CD4-positive, alpha-beta T cell treated with Interferon alpha-2 for 1 hour (primary cell): ENCODE measurements at places on chromosomes 12 and 14.

GRCh38 chr14:75439989-75440388 lies 12.2 kb downstream of the JDP2 start:
- no peak for DNase-seq

DNA sequence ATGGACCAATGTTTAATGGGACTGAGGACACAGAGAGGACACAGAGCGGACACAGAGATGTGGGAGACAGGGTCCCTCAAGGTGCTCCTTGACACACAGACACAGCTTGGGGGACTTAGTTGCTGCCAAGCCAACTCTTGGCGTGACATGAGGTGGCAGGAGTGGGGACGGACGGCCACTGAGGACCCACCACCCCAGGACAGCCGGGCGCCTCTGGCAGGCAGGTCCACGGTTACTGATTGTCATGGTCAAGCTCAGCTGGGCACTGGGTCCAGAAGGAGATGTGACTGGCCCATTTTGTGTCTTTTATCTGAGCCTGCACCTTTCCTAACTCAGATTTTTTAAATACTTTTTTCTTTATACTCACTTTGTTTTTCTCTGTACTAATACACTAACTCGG lies 15.7 kb upstream of the PWP1 start:
- no peak for DNase-seq

DNA sequence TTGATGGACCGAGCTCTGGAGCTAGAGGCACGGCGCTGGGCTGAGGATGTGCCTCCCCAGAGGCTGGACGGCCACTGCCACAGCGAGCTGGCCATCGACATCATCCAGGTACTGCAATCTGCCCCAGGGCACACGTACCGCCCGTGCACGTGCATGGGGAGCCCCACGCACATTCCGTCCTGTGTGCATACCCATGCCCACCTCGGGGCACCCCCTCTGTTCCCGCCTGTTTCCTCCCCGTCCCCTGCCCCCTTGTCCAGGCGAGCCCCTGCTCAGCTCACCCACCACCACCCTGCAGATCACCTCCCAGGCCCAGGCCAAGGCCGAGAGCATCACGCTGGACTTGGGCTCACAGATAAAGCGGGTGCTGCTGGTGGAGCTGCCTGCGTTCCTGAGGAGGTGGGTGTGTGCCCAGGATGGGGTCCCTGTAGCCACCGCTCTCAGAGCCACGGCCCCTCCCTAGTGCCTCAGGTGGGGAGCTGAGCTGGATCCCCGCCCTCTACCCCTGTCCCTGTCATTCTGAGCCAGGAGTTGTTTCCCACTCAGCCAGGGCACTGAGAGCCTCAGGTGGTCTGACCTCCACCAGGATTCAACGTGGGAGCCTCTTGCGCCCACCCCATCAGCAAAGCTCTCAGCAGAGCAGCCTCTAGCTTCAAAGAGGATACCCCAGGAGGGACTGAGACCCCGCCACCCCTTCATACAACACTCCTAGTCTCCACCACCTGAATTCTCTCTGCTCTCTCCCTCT lies 6.9 kb downstream of the TNFAIP2 start:
- no peak for DNase-seq

GRCh38 chr12:3795492-3796133 lies 42.7 kb upstream of the CRACR2A start:
- DNase-seq: no peak

GRCh38 chr12:94594443-94594825 lies 55.9 kb downstream of the TMCC3 start:
- DNase-seq: no peak

GRCh38 chr12:114998750-114999128 lies 314.8 kb upstream of the TBX3 start:
- DNase-seq: no peak

DNA sequence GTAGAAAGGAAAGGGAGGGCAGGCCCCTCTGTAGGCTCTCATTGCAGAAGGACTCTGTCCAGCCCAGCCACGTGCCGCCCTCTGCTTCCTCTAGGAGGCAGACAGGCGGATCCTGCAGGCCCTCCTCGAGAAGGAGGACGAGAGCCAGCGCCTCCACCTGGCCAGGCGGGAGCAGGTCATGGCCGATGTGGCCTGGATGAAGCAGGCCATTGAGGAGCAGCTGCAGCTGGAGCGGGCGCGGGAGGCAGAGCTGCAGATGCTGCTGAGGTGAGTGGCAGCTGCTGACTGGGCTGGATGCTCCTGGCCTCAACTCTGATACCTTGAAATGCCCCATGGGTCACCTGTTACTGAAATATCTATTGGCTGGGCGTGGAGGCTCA lies 10.9 kb downstream of the TCHP start:
- DNase-seq: no peak

GRCh38 chr12:15122344-15122743 lies 98.9 kb downstream of the RERG start:
- no peak for DNase-seq

GRCh38 chr14:31060253-31060875 lies 34.2 kb upstream of the STRN3 start:
- DNase-seq: no peak

- DNase-seq: no peak
Observed at GRCh38 chr12:74988156-74988555, 221.5 kb downstream of the KCNC2 start.

DNA sequence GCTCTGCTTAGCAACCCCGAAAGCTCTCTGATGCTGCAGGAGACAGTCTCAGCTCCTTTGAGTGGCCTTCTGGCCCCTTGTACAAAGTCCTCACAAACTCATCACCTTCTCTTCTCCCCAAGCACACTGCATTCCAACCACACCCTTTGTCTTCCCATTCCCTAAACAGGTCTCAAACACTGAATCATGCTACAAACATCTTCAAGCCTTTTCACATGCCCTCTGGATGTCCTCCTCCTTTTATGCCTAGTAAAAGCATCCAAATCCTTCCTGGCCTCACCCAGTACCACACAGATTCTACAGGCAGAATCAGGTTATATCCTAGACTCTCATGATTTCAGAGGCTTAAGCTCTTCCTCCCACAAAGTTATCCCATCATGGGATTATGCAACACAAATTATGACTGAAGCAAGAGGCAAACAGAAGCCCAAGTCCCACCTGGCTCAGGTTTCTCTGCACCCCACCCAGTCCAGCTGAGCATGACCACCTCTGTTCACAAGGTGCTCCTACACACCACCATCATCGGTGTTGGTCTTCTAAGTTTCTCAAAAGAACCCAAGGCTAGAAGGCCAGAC lies 61.4 kb upstream of the PCED1B start:
- DNase-seq: no peak

GRCh38 chr12:132937476-132937875 lies 18.6 kb downstream of the ZNF605 start:
- no peak for DNase-seq

GRCh38 chr12:41536813-41537490 lies 348.8 kb downstream of the PDZRN4 start:
- DNase-seq: no peak

DNA sequence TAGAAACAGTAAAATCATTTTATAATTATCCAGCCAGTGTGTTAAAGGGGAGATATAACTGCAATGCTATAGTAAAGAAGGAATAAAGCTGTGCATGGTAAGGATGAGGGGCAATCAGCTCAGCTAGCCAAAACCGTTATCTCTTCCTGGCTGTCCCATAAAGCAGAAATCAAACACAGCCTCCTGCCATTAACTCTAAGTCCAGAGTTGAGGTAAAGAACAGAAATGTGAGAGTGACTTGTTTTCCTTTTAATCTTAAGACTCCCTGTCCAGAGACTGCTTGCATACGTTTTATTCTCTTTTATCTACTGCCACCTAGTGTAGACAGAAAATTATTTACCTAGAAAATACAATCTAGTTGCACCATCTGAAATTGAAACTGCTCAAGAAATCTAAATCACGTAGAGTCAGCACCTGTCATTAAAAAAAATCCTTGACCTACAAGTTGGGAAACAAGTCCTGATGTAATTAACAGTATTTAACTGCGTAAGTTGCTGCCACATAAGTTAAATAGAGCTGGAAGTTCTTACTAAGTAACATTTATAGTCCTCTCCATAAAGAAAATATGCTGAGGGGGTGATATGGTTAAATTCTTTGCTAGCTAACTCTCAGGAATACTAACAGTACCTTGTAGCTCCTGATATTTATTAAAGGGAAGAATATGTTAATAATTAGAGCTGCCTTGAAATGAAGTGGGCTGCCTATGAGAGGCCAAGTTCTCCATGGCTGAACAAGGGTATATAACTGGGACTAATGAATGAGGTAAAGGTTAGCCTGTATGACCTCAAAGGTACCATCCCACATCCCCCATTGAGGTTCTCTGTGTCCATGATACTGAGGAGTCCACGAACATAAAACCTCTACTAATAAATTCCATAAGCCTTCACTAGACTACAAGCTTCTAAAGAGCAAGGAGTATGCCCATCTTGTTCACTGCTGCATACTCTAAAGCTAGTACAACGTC lies 62.7 kb downstream of the GALNT4 start:
- peak; percentile 74 for DNase-seq

DNA sequence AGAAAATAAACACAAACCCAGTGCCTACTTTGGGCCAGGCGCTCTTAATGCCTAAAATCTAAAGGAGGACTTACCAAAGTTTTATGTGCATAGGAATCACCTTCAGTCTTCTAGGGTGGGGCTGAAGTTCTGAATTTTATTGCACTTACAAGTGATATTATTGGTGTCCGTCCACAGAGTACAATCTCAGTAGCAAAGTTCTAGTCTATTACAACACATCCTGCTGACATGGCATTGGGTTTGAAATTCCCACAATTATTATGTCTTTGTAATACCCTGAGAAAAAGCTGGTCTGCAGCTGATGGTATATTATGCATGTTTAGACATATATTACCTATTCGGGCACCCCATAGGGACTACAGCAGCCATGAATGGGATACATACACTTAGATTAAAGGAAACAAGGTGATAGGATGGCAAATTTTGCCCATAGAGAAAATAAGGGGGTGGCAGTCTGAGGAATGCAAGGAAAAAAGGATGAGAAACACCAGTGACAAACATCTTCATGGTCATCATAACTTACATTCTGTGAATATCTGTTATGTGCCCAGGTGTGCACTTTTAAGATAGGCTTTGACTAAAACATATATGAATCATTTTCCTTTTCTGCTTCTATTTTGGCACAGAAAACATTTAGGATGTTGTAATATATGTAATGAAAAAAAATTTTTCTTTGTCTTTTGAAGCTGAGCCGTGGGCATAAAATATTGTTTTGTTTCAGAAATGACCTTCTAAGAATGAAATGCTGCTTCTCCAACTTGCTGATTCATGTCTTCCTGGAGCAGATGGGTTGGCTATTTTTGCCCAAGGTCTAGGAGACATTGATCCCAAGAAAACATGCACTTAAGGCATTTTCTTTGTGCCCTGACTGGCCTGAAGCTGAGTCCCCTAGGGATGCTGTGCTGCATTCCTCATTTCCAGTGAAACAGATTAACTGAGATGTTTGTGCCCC lies 27.2 kb upstream of the ALG10 start:
- no peak for DNase-seq

DNA sequence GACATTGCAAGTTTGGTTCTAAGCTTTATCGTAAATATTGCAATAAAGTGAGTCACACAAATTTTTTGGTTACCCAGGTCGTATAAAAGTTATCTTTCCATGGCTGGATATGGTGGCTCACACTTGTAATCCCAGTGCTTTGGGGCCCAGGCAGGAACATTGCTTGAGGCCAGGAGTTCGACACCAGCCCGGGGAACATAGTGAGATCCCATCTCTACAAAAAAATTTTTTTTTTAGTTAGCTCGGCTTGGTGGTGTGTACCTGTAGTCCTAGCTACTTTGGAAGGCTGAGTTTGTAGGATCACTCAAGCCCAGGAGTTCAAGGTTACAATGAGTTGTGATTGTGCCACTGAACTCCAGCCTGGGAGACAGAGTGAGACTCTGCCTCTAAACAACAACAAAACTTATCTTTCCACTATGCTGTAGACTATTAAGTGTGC lies 24.4 kb downstream of the PRORP start:
- DNase-seq: no peak

DNA sequence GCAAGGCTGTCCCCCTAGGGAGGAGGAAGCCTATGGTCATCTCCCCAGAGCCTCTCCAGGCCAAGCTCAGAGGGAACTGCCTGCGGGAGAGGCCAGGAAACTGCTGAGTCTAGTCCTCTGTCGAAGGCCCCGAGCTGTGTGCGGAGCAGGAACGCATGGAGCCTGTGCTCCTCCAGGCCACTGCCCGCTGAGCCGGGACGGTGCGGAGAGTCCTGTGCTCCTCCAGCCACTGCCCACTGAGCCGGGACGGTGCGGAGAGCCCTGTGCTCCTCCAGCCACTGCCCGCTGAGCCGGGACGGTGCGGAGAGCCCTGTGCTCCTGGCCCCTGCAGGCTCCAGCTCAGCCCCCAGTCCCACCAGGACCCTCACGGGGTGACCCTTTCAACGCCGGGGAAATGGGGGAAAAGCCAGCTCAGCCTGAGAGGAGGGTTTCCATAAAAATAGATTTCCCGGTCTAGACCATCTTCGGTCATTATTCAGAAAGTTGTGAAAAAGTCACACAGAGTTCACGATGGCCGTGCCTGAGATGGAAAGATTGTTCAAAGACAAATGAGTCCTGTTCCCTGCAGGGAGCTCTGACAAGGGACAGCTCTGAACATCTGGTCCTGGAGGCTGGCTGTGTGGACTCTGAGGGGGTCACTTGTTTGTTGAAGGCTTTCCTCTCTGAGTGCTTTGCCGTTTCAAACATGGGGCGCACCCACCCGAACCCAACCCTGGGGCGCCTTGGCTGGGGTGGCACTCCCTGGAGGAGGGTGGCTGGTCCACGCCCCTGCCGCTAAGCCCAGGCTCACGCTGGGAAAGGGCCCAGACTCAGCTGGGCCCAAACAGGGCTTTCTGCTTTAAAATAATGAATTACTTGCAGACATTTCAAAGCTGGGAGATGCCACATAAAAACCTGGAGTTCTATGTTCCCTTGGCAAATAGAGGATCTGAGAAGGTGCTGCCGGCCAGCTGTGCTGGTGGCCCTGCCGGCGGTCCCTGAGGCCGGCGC lies 85.5 kb downstream of the ADGRD1 start:
- DNase-seq: no peak

DNA sequence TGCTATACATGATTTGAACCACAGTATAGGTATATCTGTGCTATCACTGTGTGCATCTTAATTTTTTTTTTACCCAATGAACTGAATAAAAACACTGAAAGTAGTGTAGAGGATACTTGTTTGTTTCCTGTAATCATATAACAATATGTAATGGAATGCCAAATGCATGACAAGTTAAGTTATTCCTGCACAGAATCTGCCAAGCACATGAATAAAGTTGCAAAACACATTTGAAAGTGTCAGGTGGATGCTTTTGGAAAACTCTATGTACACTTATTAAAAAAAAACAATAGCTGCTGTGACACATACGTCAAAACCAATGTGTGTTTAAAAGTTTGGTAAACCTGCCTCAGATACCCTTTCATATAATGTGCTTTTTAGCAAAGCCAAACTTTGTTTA lies 1638.1 kb upstream of the SEL1L start:
- no peak for DNase-seq

- DNase-seq: no peak
Observed at GRCh38 chr14:103935102-103935501, 6.8 kb downstream of the TDRD9 start.

DNA sequence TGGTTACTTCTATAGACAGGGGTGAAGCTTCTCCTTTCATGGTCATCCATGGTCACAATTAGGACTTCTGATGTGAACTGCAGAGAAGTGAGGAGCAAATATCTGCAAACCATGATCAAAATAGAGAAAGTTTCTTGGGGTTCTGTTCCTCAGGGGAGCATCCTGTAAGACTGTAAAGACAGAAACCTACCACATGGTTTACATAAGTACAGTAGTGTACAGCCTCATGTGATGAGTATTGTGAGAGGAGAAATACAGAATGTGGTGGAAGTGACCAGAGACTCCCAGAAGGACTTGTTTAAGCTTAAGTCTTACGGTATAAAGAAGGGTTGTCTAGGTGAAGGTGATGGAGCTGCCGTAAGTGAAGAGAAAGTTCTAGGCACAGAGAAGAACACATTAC lies 484.7 kb downstream of the LRIG3 start:
- no peak for DNase-seq
